H9 (cell line): ENCODE measurements at places on chromosomes 13 and 19.

DNA sequence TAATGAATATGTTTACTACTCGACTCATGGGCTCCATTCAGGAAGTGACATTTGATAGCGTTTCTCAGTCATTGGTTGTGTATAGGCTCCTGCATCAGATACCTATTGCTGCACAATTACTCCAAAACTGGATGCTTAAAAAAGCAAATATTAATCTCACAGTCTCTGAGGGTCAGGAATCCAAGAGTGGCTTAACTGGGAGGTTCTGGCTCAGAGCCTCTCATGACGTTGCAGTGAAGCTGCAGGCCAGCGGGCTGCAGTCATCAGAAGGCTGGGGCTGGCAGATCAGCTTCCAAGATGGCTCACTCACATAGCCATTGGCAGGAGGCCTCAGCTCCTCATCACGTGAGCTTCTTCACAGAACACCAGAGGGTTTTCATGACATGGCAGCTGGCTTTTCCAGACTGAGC is 525.1 kb upstream of the NBEA start:
- no peak for DNase-seq

- no peak for DNase-seq
Measured at GRCh38 chr13:45439008-45439407, 20.8 kb upstream of the SLC25A30 start.

DNA sequence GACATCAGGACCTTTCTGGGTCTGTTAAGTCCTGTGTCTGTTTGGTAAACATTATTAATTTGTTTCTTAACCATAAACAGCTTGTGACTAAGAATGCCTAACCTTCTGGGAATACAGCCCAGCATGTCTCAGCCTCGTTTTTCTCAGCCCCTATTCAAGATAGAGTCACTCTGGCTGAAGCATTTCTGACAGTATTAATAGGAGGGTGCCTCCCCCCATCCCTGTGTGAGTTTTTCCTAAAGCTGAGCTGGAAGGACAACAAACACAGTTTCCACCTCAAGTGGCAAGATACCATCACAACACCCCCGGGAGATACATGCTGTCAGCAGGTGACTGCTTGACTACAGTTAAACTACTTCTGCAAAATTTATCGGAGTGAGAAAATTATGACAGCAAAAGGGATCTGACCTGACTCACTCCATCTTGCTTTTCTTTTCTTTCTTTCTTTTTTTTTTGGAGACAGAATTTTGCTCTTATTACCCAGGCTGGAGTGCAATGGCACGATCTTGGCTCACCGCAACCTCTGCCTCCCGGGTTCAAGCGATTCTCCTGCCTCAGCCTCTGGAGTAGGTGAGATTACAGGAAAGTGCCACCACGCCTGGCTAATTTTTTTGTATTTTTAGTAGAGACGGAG is 59.3 kb upstream of the ABCC4 start:
- DNase-seq: no peak

GRCh38 chr19:50314724-50315708 is 14.2 kb downstream of the KCNC3 start:
- DNase-seq: peak; percentile 69

DNA sequence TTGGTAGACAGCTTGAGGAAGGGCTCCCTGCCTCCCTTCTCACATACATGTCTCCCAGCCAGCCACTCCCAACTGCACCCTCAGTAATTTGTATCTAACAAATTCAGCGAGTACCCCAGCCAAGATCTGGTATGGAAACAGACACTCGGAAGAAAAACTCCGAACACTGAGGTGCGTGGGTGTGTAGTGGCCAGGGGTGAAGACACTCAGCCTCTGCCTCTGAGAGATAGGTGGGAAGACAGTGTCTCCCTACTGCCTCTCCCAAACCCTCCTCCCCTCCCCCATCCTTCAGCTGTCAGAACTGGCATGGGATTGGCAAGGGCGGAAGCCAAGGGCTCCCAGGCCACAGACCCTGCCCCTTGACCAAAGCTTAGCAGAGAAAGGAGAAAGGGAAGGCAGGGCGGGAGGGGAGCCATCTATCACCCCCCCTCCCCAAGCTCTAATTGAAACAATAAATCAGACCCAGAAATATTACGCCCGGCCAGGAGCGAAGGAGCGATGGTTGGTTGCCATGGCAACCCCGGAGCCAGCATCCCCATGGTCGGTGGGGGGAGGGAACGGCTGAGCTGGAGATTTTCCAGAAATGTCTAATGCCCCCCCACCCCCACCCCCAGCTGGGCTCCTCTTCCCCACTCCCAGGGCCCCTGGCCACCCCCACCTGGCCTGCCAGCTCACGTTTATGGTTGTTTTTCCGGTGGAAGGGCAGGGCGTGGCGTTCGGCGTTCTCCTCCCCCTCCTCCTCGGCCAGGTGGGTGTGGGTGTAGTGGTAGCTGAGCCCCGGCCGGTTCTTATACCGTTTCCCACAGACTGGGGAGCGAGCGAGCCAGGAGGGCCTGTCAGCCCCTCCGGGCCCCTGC is 7.0 kb downstream of the DPF1 start:
- DNase-seq: no peak
